Memory B cell (primary cell): ENCODE measurements at places on chromosomes 2 and 18.
A peak's percentile ranks its signal among the peaks of the same experiment; 100 is the strongest.

- DNase-seq: no peak
These were observed 1.4 kb downstream of the PPP4R1 start for GRCh38 chr18:9612977-9613376.

GRCh38 chr2:212109217-212109616 is 429.4 kb downstream of the ERBB4 start:
- no peak for DNase-seq

DNA sequence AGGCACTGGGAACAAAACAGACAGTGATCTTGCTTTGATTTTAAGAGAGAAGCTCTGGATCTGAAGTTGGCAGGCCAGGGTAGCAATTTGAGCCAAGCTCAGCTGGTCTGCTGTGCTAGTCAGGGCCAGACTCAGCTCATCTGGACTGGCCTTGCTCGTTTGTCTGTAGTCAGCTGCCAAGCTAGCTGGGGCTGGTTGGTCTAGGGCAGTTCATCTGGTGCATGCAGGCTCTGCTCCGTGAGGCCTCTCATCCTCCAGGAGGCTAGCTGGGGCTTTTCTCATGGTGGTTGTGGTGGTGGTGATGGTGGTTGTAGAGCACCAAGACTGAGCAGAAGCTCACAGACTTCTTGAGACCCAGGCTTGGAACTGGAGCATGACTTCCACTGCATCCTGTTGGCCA is 10.3 kb downstream of the FBLN7 start:
- DNase-seq: no peak

DNA sequence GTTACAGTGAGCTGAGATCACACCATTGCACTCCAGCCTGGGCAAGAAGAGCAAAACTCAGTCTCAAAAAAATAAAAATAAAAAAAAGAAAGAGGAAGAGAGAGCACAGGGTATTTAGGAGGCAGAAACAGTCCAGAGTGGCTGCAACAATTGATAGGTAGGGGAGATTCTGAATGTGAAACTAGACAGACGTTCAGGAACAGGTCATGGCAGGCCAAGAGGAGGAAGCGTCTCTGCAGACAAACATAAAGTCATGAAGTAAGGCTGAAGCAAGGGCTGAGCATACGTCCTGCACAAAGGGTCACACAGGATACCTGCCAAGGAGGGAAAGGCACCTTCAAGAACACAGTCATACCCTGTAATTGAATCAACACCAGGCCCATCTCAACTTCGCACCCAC is 64.1 kb upstream of the ZNF532 start:
- peak; percentile 29 for DNase-seq

DNA sequence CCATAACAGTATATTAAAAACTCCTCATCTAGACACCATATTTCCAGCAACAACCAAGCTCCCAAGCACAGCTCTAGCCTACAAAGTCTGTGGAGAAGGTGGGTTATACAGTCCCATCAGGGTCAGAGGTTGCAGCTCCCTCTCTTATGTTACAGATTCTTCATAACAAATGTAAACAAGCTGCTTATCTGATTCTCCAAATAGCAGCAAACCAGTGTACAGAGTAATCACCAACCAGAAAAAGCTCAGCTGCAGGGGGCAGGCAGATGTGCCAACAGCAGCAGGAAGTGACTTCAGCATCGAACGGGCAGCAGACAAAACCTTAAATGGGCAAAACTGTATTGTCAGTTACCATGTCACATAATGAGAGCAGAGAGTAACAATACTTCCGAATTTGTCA is 52.9 kb upstream of the NABP1 start:
- DNase-seq: peak; percentile 20

- DNase-seq: no peak
These were observed 6.2 kb downstream of the IL36B start for GRCh38 chr2:113046465-113046864.

DNA sequence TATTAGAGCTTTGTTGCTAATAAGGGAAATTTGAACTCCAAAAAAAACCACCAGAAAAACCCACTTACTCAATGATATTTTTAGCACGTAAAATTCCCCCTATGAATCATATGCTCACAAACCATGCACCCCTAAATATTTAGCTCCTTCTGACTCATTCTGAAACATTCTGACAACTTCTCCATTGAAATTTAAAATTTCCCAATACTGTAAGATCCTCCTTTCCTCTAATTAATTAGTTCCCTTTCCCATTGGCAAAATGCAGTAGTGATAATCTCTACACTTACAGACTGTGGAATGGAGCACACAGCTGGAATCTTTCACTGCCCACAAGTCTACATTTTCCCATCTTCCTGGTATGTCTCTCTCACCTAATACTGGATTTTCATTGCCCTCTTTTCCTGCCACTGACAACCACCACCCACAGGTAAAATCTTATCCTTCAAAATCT is 215.8 kb upstream of the ACVR2A start:
- no peak for DNase-seq

- no peak for DNase-seq
These were observed 177.4 kb downstream of the CAPN13 start for GRCh38 chr2:30629866-30630265.

DNA sequence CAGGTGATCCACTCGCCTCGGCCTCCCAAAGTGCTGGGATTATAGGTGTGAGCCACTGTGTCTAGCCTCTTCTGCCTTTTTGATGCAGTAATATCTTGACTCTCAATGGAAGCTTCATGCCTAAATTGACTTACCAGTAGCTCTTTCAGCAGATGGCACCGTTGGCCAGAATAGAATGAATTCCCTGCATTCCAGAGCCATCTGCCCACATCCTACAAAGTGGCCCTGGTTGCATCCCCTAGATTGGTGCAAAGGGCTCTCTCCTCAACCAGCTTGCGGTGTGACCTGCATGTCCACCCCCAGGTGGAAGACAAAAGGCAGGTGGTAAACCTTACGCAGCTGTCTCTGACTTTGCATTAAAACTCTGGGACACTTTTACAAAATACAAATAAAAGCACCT is 4.4 kb upstream of the PARD6G start:
- no peak for DNase-seq

GRCh38 chr18:22324191-22325131 is 93.3 kb downstream of the CTAGE1 start:
- no peak for DNase-seq

DNA sequence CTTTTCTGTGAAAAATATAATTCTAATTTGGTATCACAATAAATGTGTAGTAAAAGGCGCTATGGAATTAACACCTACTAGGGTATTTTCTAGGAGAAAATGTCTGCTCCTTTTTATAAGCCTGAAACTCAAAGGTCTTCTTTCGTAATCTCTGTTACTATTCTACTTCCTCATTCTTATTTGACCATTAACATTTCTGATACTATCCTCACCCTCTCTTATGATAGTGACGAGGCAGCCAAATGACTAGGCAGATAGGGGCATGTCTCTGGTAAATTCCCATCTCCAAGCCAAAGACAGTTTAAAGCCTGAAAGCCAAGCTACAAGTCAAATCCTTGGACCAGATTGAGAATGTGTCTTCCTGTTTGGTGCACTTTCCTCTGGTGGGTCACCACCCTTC is 251.7 kb downstream of the LRRTM4 start:
- DNase-seq: no peak

- DNase-seq: peak; percentile 17
These were observed 62.5 kb downstream of the DHRS9 start for GRCh38 chr2:169131587-169132512.

- peak; percentile 60 for DNase-seq
These were observed 836 bp downstream of the ANKRD12 start for GRCh38 chr18:9137168-9138066.

DNA sequence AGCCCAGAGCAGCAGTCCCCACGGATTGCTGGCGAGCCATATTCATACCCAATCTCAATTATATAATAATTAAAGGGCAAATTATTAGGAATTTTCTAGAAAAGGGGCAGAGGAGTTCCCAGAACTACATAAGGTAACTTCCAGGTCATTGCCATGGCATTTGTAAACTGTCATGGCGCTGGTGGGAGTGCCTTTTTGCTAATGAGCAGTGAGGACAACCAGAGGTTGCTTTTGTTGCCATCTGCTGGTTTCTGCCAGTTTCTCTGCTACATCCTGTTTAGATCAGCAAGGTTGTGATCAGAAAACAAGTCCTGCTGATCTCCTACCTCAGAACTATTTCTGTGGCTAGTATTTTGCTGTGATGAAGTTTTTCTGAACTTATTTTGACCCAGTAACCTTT is 159.8 kb upstream of the PIEZO2 start:
- no peak for DNase-seq

GRCh38 chr2:47771211-47771610 is 11.7 kb upstream of the MSH6 start:
- DNase-seq: no peak

DNA sequence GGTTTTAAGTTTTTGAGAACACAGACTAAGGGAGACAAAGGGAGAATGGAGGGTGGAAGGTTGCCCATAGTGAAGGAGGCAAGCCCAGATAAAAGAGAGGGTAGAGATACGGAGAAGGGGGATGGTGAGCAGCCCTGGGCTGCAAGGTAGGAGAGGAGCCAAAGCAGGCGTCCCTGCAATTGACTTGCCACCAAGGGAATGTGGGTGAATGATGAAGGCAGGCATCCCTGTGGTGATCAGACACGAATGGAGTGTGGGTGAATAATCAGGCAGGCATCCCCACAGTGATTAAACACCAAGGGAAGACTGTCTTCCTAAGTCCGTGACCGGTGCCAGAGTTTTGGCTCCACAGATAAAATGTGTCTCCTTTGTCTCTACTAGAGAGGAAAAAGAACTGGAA is 16.5 kb upstream of the ALPK2 start:
- no peak for DNase-seq

DNA sequence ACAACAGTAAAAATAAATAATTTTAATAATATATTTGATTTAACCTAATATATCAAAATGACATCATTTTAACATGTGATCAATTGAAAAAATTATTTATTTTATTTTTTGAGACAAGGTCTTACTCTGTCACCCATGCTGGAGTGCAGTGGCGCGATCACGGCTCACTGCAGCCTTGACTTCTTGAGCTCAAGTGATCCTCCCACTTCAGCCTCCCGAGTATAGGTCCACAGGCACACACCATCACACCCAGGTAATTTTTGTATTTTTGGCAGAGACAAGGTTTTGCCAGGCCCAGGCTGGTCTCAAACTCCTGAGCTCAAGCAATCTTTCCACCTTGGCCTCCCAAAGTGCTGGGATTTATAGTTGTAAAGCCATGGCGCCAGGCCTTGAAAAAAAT is 126.7 kb upstream of the COPS8 start:
- no peak for DNase-seq

DNA sequence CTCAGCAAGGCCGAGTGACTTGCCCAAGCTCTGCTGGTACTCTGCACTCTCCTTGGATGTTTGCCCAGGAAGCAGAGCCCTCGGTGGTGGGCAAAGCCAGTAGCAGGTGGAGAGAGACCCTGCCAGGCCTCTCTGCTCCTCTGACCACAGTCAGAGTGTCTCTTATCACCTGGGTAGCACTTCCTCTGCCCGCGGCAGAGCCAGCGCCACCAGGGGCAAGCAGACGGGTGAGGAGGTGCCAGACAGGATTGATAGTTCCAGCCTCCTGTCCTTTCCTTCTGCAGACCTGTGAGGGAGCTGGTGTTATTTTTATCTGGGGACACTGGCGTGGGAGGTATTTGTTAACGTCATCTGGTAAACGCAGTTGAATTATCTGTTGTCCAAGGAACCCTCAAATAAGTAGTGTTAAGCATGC is 152.9 kb downstream of the SMAD7 start:
- DNase-seq: no peak

DNA sequence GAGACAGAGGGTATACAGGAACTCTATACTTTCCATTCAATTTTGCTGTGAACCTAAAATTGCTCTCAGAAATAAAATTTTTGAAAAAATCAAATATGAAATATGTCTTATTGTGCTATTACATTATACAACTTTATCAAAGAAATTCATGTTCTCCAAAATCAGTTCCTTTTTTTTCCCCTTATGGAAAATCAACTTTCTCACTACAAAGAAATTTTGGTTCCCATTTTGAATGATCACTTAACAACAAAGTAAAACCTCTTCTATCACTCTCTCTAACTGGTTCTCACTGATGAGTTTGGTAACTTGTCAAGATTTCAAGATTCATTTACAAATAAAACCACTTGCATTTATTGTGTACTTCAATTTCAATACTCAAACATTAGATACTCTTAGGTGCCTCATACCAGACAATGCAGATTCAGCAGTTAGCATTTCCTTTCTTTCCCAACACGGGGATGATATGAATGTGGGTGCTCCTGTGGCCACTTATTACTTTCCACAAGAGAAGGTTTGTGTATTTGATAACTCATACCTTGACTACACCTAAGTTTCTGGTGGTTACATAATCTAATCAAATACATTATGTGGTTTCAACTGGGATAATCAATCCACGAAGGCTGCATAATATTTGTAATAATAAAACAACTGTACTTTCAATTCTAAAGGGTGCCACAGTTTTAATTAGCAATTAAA is 6.4 kb downstream of the PSME4 start:
- DNase-seq: no peak

DNA sequence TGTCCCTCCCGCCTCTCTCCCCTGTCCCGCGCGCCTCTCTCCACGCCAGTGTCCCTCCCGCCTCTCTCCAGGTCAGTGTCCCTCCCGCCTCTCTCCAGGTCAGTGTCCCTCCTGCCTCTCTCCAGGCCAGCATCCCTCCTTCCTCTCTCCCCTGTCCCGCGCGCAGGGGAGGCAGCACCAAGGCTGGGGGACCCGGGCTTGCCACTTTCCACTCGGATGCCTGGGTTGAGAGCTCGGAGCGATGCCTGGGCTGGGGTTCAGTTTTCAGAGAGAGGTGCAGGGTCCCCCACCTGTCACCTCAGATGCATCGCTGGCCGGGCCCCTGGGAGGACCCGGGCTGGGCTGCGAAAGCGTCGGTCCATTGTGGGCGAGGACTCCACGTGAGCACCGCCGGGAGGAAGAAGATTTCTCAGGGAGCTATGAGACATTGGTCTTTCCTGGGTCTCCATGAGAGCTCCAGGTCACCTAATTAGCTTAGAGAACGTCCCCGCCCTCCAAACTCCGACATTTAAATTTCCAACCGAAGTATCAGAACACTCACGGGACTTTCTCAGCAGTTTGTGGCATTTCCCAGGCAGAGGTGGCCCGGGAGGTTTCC is 2.1 kb downstream of the FBLN7 start:
- no peak for DNase-seq

DNA sequence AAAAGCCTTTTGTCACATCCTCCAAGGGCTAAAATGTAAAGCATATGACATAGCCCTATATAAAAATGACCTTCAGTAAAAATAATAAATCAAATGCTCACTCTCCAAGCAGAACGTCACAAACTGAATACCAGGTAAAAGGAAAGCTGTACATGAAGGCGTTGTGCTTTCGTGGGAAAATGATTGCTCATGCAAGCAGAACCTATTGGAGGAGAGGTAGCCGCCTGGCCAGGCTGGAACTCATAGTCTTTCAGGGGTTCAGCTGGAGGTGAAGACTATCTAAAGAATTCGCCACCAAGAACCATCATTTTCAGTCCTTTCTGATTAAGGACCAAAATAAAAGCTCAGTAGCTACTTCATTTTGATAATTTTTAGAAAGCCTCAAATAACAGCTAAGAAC is 44.7 kb downstream of the ANKRD44 start:
- no peak for DNase-seq

- no peak for DNase-seq
These were observed 80.8 kb upstream of the COL5A2 start for GRCh38 chr2:189260361-189260814.

GRCh38 chr2:97914691-97915213 is 81.0 kb downstream of the TMEM131 start:
- DNase-seq: no peak
